ENCODE measurements at places on chromosomes 5 and 9. TPM values are rescaled to one million over a fixed set of nuclear protein-coding genes. Genes with fewer than 3 reads are reported as not detected.

DNA sequence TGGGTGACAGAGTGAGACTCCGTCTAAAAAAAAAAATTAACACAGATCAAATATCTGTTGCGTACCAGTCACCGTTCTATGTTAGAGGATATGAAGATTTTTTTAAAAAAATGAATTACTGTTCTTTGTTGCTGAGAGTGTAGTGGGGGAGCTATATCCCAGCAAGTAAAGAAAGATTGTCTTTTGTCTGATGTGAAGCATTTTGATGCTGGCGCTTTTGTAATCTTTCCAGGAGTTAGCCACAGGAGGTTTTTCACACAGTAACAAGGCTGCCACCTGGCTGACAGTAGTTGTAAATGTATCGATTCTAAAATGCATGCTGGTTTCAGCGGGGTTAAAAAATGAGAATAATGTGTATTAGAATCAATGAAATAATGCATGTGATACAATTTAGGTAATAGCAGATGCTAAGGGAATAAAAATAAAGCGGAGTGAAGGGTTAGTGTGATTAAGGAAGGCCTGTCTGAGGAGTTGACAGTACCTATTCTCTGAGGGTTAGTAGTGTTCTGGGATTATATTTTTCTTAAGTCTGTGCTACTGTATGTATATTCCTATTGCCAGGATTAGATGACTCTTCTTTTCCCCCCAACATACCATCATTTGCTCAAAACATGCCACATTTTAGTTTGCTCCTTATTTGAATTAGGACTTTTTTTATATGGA, 3.4 kb downstream of the LMNB1 start:
- DNase-seq, result peak; percentile 34

DNA sequence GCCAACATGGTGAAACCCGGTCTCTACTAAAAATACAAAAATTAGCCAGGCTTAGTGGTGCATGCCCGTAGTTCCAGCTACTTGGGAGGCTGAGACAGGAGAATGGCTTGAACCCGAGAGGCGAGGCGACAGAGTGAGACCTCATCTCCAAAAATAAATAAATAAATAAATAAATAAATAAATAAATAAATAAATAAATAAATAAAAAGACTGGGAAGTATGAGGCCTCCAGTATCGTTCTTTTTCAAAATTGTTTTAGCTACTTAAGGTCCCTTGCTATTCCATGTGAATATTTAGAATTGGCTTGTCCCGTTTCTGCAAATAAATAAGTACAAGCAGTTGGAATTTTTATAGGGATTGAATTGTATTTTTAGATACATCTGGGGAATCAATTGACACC, 3.0 kb upstream of the SETX start:
- no peak for DNase-seq

GRCh38 chr9:10274175-10274574, 338.6 kb downstream of the PTPRD start:
- no peak for DNase-seq

- DNase-seq, result no peak
Measured at GRCh38 chr9:68870086-68870485, 143.8 kb downstream of the PRKACG start.

SLC6A19 gene
- polyA plus RNA-seq, result not detected

- no peak for DNase-seq
Measured at GRCh38 chr9:89886281-89886700, 281.5 kb downstream of the GADD45G start.

GRCh38 chr9:133182151-133182550, 18.4 kb upstream of the GBGT1 start:
- no peak for DNase-seq

CCNO gene
- polyA plus RNA-seq, result 0.81 TPM

STPG3 gene
- polyA plus RNA-seq, result not detected
